Upper lobe of right lung (tissue), 1 donor: ENCODE measurements at places on chromosomes 13 and 19.

- peak; percentile 88 for DNase-seq
These were observed 6.0 kb downstream of the PLPPR2 start for GRCh38 chr19:11361037-11361770.

GRCh38 chr19:47615714-47616113 is 6.8 kb downstream of the BICRA start:
- DNase-seq = no peak

GRCh38 chr13:105007166-105007808 is 1528.2 kb downstream of the EFNB2 start:
- no peak for DNase-seq

DNA sequence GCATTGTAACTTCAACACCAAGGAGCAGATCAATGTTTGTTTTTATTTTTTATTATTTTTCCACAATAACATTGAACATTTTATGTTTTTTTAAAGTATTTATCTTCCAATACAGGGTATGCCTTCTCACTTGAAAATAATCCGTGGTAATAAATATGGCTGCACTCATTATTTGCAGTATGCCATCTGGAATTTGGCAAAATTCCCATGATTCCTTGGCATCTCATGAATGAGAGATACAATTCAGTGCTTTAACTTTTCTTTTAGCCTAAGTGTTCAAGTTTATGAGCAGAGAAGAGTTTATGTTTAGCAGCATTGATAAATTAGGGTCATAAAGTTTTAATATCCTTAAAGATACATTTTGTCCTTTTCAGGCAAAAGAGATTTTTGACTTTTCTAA is 1109.6 kb upstream of the ATXN8OS start:
- no peak for DNase-seq

- no peak for DNase-seq
These were observed 350.5 kb downstream of the KCNRG start for GRCh38 chr13:50365408-50366391.

DNA sequence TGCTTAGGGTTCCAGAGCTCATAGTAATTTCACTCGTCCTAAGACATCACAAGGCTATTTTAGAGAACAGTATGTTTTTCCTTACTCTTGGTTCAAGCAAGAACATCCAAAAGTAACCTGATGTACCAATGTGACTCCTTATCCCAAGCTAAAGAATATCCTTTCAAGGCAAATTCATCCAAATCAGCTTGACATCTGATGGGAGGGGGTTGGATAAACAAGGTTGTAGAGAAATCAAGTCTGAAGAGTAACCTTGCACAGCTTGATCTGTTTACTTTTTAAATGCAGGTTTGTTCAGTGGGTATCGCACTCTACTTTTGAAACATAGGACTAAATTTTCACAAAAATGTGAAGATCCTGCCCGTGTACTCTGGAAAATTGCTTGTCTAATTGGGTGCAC is 201.2 kb downstream of the GGACT start:
- DNase-seq = no peak

GRCh38 chr13:33452873-33453517 is 167.4 kb upstream of the STARD13 start:
- no peak for DNase-seq

DNA sequence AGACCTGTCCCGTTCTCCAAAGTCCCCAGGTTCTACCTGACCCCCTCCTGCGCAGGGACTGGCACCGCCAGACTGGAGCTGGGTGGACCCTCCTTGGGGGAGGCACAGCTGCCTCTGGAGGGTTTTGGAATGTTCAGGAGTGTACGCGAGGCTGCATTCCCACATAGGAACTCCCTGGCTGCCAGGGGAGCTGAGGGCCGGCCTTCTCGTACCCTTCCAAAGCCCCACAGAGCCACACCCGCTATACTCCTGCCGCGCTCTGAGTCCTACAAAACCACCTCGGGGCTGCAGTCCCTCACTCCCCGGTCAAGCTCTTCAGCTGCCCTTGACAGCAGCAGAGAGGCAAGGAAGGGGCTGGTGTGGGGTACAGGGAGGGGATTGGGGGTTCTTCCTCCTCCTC is 484 bp upstream of the MUC16 start:
- no peak for DNase-seq

- no peak for DNase-seq
These were observed 6.5 kb upstream of the CIRBP start for GRCh38 chr19:1262623-1263123.

GRCh38 chr13:110023729-110024644 is 237.6 kb upstream of the IRS2 start:
- no peak for DNase-seq

GRCh38 chr13:98214707-98215106 is 37.6 kb upstream of the RNF113B start:
- DNase-seq = no peak

DNA sequence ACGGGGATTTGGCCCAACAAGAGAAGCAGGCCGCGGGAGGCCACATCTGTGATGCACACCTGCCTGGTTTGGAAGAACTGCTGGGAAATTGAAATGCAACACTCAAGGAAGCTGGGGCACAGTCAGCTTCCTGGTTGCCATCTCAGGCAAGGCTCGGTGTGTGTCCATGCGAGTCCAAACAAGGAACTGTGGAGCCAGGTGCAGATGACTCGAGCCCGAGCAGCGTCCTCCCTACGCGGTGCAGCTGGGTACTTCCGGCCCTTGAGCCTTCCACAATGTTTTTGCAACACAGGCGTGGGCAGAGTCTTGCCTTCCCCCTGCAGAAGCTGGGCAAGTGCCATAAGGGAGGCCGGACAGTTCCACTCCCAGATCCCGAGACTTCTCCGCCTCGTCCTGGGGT is 94.6 kb downstream of the CRYL1 start:
- no peak for DNase-seq

DNA sequence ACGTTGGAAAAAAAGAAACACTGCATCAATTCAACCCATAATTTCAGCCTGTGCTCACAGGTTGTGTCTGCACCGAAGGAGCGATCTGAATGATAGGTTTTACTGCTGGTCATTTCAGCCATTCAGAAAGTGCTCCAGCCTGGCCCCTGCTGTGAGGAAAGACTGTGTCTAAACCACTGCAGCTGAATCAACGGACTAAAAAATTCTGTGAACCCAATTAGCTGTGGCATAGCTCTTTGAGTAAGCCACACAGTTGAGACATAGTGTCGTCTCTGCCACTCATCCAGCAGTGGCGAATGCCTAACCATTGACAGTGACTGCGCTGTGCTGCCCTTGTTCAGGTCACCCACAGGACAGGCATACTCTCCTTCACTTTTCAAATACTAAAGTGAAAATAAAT is 179.8 kb downstream of the COG6 start:
- no peak for DNase-seq

DNA sequence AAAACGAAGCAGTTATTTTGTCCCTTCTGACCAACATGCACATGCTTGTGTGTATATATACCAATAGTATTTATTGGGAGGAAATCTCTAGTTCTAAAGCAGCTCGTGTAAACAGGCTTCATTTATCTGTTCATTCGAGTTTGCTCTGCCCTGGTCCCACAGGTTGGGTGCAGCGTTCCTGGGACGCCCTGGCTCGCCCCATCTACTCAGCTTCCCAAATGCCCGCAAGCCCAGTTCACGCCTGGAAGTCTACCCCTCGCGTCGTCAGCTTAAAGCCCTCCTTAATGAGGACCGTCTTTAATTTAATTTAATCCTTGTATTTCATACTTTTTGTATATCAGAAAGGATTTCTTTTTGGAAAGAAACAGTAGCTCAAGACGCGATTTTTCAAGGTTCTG is 604 bp downstream of the THSD1 start:
- DNase-seq = no peak

GRCh38 chr13:33152389-33152788 is 133.2 kb downstream of the STARD13 start:
- DNase-seq = no peak

DNA sequence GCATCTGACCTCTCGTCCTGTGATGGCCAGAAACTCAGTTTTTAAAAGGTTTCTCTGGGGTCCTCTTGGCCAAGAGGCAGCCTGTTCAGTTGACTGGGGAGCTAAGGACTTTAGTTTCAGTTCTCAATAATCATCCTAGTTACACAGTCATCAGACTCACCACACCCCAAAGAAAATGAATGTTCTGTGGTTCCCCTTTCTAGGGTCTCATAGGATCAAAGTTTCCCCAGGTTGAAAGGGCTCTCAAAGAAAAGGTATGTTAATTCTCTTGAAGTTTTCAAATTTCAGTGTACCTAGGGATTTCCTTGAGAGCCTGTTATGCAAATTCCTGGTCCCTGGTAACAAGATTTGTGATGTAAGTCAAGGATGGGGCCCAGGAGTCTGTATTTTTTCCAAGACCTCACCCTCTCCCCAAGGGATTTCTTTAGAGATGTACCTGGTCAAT is 94.9 kb downstream of the FAM216B start:
- DNase-seq = no peak

DNA sequence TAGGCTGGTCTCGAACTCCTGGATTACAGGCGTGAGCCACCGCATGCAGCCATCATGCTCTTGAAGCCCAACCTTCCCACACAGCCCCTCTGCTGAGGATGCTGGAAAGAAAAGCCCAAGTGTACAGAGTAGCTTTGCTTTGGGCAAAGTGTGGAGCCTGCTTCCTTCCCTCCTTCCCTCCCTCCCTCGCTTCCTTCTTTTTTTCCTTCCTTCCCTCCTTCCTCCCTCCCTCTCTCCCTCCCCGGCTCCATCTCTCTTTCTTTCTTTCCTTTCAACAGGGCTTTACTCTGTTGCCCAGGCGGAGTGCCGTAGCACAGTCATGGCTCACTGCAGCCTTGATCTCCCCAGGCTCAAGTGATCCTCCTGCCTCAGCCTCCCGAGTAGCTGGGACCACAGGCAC is 2.7 kb downstream of the CC2D1A start:
- no peak for DNase-seq

GRCh38 chr13:42891591-42891990 is 100.5 kb downstream of the EPSTI1 start:
- no peak for DNase-seq

GRCh38 chr13:79384022-79384610 is 21.9 kb downstream of the RBM26 start:
- no peak for DNase-seq

DNA sequence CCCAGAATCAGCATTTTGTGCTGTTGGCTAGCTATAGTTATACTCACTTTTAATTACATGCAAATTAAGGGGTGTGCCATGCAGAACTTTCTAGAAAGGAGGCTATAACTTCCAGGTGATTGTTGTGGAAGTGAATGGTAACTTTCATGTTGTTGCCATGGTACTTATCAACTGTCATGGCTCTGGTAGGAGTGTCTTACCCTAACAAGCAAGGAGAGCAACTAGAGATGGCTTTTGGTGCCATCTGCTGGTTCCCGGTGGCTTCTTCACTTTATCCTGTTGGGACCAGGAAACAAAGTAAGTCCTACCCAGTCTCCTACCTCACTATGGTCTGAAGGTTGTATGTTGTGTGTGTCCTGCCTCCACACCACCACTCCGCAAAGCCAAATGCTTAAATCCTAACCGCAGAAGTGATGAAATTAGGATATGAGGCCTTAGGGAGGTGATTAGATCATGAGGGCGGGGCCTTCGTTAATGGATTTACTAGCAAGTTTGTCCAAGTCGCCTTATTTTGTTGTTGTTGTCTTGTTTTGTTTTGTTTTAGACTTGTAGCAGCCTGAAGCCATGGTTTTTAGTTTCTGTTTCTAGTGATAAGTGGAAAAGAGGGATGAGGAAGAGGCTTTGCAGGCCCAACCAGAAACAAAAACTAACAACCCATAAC is 22.6 kb downstream of the FBXL12 start:
- peak; percentile 77 for DNase-seq

GRCh38 chr19:41799444-41800000 is 3.1 kb downstream of the CEACAM3 start:
- no peak for DNase-seq

DNA sequence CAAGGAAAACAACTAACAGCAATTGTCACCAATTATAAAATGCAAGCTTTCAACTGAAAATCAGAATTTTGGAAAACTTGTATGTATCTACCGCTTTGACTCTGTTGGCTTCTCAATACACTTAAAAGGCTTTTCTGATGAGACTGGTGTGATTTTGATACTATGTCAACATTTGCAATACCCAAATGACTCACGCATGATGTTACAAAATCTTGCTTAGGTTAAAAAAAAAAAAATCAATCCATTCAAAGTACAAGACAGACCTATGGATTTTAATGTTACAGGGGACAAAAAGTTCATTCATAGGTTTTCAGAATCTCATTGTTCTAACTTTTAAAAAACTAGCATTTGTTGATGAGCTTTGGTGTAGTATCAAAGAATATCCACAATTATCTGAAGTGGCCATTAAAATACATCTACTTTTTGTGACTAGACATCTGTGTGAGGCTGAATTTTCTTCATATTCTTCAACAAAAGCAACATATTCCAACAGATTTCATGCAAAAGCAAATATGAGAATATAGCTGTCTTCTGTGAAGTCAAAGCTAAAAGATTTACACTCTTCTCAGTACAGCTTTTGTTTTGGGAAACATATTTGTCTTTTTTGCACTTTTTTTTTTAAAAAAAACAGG is 10.7 kb downstream of the ELF1 start:
- no peak for DNase-seq

- no peak for DNase-seq
These were observed 65.3 kb downstream of the KCTD15 start for GRCh38 chr19:33861950-33862349.

DNA sequence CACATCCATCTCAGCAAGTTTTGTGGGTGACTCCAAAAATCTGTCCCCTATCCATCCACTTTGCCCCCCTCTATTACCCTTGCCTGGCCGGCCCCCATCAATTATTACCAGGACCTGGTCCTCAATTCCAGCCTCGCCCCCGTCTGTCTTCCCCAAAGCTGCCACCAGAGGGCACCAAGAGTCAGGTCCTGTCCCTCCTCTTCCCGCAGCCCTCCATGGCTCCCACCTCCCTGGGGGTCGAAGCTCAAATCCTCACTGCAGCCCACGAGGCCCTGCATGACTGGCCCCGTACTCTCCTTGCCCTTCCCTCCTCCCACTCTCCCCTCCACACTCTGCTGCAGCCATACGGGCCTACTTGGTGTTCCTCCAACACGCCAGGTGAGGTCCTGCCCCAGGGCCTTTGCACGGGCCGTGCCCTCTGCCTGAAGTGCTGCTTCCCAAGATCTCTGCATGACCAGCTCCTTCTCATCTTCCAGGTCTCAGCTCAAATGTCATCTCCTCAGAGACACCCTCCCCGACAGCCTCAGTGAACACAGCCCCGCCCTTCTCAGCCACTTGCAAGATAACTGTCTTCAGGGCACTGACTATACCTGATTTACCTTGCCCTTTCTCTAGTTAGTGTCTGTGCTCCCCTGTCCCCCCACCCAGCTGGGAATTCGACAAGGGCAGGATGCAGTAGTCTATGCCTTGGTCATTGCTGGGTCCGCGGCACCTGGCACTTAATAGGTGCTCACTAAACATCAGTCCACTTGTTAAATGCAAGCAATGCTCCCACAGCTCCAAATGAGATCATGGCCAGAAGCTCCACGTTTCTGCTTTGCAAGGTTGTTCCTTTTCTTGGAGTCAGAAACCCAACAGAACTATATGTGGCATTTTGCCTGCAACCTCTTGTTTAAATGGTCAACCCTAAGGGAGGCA is 16.8 kb upstream of the SEMA6B start:
- peak; percentile 80 for DNase-seq
